Activated T-cell treated with anti-CD3 and anti-CD28 coated beads, Interleukin-2, amount 50 U/mL, for 72 hours (primary cell): ENCODE measurements at places on chromosomes 12 and 14. TPM values are rescaled to one million over a fixed set of nuclear protein-coding genes. Genes with fewer than 3 reads are reported as not detected.

- no peak for DNase-seq
Observed at GRCh38 chr12:4915752-4916151, 6.0 kb downstream of the KCNA1 start.

- DNase-seq, result no peak
Observed at GRCh38 chr12:8035440-8036010, 3.0 kb downstream of the FOXJ2 start.

- no peak for DNase-seq
Observed at GRCh38 chr12:88998421-88998820, 353.9 kb downstream of the DUSP6 start.

- no peak for DNase-seq
Observed at GRCh38 chr12:57190037-57190436, 26.6 kb upstream of the NXPH4 start.

PRH2 gene
- total RNA-seq, result not detected

GRCh38 chr14:91038439-91038838 is 22.0 kb downstream of the RPS6KA5 start:
- no peak for DNase-seq

GRCh38 chr12:22374508-22374907 is 40.0 kb upstream of the ST8SIA1 start:
- no peak for DNase-seq

CISTR gene
- not detected for total RNA-seq
